Stimulated activated CD4-positive, alpha-beta T cell treated with anti-CD3 and anti-CD28 coated beads, Interleukin-1b, Interleukin-23, amount 100 ng/mL, for 4 hours (primary cell): ENCODE measurements at places on chromosomes 4 and X.

GRCh38 chrX:2889045-2889605, 40.0 kb downstream of the ARSD start:
- no peak for DNase-seq

DNA sequence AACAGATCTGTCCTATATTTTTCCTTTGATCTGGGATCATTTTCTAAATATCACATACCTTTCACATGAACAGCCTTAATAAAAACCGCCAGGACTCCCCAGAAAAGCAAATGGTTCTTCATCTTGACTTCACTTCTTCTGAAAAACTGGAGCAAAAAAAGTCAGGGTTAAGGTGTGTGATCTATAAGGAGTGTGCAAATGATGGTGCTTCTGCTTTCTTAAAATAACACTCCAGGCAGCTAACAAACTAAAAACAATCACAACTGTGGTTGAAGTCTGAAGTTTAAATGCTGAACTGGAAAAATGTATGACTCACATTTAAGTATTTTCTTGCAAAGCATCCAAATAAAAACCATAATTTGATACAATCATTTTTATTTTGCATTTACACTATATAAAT, at the start of gene JCHAIN:
JCHAIN (minus strand) TSS at position 140 of the 400 bp plus-strand sequence; CDS start at position 122, 18 bp downstream.
- DNase-seq = no peak

DNA sequence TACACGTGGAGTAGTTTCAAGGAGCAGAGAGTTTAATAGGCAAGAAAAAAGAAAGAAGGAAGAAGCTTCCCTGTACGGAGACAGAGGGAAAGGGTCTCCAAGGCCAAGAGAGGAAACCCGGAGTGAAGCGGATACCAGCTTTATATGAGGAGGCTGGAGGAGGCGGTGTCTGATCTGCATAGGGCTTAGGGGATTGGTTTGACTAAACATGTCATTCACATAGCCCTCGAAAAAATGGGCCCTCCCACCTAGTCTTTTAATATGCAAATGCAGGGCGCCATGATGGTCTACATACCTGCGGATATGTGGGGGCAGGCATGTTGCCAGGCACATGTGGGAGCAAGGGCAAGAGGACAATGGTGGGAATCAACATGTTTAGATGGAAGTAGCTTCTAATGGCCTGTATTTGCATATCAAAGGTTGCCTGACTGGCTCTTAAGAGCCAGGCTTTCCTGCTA, 103.1 kb upstream of the UGT8 start:
- DNase-seq = no peak

DNA sequence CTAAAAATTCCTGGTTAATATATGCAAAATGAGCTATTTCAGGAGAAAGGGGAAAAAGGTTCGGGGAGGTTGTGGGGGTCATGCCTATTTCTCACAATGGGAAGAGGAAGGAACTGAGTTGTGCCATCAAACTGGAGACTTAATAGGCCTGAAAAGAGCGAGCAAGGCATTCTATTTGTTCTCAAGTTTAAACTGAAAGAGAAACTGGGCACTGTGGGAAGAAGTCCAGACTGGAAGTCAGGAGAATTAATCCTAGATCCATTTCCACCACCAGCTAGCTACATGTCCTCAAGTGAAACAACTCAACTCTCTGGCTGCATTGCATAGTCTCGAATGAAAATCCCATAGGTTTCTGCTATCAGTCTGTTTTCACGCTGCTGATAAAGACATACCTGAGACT, 50.6 kb downstream of the PPARGC1A start:
- DNase-seq = no peak

DNA sequence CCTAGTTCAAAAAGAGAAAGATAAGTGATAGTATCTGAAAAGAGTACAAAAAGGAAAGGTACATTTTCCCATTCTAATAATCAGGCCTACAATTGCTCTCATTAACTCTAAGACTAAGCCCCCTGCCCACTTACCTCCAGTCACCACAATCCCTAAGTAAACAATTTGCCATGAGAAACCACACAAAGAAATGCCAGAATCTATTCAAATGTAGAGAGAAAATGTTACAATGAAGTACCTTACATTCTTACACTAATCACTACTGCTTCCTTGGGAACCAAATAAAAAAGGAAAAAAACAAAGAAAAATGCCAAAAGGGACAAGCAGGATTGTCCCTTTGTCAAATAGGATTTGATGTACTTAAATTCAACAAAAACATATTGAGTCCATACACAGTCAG, 188.2 kb upstream of the NRK start:
- no peak for DNase-seq

- peak; percentile 47 for DNase-seq
These were observed 1.4 kb downstream of the ZNF827 start for GRCh38 chr4:145936997-145937901.

DNA sequence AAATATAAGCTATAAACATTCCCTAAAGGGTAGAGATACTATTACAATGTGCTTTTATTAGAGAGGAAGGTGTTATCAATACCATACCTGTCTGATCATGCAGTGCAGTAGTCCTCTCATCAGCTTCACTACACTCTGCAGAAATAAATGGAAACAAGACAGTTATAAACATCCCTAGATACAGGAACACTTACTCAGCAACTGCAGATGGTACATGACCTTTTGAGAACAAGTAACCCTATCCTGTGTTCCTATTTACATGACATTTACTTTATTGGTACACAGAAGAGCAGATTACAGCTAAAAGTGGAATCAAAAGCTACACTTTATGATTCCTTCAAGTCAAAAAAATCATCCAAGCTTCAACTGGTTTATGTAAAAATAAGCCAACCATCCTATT, 9.0 kb downstream of the PHKA1 start:
- no peak for DNase-seq

DNA sequence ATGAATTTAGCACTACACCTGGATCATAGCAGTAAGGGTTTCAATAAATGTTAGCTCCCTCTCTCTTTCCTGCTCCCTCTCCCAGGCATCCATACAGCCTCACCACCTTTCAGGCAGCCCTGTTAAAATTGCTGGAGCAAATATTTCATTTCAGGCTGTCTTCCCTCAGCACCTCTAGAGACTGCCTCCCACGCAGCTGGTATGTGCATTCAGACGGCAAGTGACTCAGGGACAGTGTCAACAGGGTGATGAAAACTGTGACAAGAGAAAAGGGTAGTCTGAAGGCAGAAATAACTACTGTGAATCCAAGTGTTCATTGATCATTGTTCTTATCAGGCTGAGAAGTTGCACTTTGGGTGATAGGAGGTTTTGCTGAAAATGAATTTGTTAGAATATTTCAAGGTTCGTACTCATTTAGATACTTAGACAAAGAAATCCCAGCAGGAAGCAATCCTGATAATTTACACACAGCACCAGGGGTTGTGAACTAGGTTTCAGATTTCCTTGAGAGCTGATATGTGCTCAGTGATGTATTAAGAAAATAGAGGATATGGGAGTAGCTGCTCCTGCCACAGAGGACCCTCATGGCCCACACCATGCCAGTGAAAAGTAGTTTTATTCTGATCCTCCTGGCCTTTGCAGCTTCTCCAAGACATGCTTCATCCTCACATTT, 424.2 kb downstream of the FGF13 start:
- DNase-seq = no peak

- no peak for DNase-seq
These were observed 63.5 kb downstream of the DCLK2 start for GRCh38 chr4:150141756-150142155.

GRCh38 chr4:152258804-152259708, 276.8 kb downstream of the FBXW7 start:
- DNase-seq = no peak

- DNase-seq = no peak
These were observed 216.4 kb downstream of the PALLD start for GRCh38 chr4:168713253-168713652.

DNA sequence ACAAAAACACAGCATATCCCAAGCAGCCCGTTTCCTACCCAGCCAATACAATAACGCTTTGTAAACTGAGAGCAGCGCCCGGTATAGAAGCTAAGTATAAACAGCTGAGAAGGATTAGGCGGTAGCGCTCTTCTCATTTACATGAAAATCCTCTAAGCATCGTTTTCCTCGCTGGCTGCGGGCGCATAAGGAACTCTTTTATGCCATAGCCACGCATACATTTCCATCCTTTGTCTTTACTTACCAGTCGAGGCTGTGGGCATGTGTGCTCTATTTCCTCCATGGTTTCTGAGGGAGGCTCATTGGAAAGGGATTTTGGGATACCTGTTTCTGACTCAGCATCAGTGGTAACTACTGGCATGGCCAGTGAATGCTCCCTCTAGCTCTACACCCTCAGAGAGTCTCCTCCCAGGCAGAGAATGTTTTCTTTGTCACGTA, 383 bp downstream of the PCYT1B start:
- no peak for DNase-seq

DNA sequence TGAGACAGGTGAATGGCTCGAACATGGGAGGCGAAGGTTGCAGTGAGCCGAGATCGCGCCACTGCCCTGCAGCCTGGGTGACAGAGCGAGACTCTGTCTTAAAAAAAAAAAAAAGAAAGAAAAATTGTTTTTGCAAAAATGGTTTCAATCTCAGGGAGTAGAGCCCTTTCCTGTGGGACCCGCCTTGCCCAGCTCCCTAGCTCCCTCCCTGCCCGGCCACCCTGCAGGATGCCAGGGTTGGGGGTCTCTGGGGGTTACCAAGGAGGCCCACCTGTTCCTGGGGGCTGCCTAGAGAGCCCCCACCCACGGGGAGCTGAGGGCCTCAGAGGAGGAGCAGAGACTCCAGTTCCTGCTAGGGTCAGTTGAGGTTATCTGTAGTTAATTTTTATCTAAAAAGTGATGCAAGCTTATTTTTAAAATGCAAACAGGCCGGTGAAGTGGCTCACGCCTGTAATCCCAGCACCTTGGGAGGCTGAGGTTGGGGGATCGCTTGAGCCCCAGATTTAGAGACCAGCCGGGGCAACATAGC, 18.7 kb upstream of the PLCXD1 start:
- DNase-seq = no peak

GRCh38 chr4:57190601-57191481, 80.7 kb upstream of the IGFBP7 start:
- DNase-seq = no peak

DNA sequence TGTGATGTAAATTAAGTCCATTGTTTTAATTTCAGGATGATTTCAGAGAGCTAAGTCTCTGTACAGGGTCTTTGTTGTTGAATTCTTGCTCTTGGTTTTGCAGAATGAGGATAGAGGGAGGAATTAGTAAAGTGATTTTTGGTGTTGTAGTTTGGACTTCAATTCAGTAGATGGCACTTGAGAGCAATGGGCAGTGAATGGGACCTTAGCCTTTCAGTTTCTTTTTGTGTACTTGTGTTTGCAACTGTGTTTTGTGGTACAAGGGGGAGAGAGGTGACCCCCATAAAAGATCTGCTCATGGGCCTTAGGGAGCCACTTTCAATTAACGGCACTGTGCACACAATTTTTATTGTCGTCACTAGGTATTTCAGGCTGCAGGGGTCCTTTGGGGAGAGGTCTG, 340.0 kb downstream of the DCAF12L2 start:
- no peak for DNase-seq

DNA sequence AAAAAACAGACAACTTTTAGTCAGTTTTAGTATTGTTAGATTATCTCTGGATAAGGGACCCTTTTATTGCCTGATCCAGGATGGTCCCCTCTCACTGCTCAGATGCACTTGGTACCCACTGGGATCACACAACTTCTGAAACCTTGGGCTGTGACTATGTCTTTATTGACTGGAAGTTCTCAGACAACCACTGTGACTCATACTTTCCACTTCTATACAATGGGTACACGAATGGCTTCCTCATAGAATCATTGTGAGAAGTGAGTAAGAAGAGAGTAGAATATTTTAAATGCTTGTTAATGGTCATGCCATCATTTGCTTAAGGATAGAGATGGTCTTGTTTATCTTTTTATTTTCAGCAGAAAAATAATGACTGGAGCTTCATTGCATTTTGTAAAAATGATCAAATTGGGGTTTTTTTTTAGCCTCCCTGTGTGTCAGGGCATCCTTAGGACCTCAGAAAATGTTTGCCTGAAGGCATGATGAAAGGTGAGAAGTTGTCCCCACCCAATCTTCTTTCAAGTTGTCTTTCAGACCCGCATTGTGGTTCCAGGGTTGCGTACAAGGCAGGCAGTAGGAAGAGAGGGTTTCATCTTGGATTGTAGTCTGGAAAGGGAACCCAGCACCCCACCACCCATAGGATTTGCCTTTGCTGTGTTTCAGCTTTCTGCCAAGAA, 115.1 kb downstream of the CPEB2 start:
- no peak for DNase-seq

- DNase-seq = no peak
These were observed 188.8 kb downstream of the HS6ST2 start for GRCh38 chrX:132769609-132770008.

GRCh38 chrX:78123190-78123589, 16.3 kb downstream of the TAF9B start:
- no peak for DNase-seq
